Left lung (tissue), 14 donors: ENCODE measurements at places on chromosomes 5 and 9.

DNA sequence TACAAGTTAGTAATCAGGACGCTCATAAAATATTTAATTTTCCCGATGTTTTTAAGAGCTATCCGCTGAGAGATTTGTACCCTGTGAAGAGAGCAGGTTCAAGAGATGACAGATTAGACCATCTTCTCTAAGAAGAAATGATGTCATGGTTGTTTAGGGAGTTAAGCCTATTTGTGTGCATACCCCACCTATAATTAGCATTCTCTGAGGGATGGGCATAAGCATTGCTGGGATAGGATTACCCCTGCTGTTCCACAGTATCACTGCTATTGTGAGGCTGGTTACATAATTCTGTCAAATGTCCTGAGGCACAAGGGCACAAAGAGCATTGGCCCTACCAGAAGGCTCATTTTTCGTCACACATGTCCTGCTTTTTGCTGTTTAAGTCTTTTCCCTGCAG, 687.0 kb downstream of the CETN3 start:
- DNase-seq: no peak

DNA sequence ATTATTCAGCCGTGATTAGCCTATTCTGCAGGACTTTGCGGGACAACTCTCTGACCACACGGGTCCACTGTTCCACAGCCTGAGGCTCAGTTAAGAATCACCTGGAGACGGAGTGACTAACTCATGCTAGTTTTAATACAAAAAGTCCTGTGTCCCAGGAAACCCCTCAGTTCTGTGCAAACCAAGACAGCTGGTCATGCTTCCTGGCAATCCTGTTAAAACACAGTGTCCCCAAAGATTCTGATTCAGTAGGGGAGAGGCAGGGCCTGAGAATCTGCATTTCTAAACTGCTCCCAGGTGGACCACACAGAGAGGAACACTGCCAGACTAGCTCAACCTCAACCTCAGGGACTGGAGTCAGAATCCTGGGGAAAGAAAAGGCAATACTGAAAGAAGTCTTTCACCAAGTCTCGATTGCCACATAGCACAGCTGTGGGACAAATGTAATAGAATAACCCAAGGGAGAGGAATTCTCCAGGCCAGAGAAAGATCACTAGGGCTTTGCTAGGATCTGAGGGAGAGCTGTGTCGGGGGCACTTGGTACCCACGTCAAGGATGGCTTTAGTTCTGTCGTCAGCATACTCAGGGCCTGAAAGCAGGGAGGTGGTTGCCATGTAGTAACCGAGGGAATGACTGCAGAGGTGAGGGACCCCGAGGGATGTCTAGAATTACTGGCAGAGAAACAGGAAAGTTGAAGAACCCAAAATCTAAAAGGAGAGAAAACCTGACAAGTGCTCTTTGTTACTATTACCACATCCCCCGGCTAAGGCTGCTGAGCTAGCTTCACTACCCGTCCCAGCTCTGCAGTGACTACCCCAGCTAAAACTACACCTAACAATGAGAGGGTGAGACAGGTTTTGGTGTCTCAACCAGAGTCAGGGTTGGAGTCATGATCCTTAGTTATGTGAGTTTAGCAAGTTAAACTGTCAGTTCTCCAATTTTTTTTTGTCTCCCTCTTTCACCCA, 8.6 kb downstream of the SUSD1 start:
- DNase-seq: no peak

GRCh38 chr9:28136113-28136512, 562.8 kb upstream of the C9orf72 start:
- no peak for DNase-seq

DNA sequence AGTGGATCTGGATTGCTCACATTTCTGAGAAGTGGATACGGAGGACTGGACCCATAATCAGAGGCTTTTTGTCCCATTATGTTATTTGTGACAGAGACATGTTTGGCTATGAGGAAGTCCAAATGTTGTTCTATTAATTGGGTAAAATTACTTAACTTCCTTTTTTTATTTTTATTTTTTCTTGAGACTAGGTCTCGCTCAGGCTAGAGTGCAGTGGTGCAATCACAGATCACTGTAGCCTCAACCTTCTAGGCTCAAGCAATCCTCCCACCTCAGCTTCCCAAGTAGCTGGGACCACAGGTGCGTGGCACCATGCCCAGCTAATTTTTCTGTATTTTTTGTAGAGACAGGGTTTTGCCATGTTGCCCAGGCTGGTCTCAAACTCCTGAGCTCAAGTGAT, 11.9 kb upstream of the PGGT1B start:
- DNase-seq: no peak

GRCh38 chr9:118088090-118088489, 383.9 kb downstream of the TLR4 start:
- no peak for DNase-seq

- DNase-seq: no peak
Measured at GRCh38 chr5:95080441-95080840, 204.5 kb downstream of the MCTP1 start.

DNA sequence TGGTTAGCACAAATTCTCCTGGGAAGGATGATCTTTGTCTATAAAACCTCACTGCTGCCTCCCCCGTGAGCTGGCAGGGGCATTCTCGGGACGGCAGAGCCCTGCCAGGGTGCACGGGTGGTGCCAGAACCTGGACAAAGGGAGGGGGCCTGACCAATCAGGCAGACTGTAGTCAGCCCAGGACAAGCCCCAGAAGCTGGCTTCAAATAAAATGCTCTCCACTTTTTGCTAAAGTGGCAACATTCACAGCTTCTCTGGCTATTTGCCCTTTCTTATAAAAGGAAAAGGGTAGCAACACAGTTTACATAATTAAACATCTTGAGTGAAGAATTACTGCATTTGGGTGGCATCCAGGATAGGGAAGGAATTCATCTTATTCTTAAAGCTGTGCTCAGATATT, 14.4 kb downstream of the IL9 start:
- DNase-seq: no peak

DNA sequence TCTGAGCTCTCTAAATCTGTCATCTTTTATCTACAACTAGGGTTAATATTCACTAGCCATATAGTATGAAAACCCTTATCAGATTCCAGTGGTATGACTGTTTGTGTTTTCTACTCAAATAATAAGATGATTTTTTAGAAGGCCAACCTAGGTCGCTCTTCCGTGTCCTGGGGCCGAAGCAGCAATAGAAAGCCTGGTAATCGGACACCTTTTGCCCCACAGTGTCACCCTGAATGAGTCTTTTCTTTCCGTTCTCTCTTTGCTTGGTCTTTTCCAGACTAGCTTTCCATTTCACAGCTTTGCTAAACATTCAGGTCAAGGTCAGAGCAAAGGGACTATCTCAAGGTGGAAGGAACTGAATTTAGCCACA, 243.3 kb upstream of the ANKRD55 start:
- no peak for DNase-seq

- no peak for DNase-seq
Measured at GRCh38 chr5:80915716-80916115, 44.4 kb upstream of the RASGRF2 start.

DNA sequence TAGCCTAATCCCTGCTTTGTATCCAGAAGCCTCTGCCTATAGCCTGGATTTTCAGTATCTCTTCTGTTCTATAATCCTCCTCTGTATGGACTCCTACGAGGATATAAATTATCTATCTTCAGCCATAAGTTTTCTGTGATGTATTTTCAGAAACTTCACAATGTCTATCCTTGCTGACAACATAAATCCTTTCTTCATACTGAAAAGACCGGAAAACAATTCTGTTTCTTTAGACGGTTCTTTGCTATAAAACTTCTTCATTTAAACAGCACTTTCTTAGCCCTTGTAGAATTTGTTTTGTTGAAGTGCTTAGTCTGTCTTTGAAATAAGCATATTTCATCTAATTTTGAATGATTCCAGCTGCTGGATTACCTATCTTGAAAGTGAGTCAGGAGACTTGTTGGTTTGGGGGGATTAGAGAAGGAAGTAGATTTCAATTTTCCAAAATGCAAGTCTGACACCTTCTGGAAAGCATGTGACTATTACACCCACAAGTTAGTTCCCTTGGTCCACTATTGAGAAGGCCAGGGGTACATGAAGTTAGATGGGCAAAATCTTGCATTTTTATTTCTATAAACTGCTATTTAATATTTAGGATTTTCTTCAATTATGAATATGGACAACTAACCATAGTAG, 96.3 kb upstream of the RANBP3L start:
- DNase-seq: no peak

DNA sequence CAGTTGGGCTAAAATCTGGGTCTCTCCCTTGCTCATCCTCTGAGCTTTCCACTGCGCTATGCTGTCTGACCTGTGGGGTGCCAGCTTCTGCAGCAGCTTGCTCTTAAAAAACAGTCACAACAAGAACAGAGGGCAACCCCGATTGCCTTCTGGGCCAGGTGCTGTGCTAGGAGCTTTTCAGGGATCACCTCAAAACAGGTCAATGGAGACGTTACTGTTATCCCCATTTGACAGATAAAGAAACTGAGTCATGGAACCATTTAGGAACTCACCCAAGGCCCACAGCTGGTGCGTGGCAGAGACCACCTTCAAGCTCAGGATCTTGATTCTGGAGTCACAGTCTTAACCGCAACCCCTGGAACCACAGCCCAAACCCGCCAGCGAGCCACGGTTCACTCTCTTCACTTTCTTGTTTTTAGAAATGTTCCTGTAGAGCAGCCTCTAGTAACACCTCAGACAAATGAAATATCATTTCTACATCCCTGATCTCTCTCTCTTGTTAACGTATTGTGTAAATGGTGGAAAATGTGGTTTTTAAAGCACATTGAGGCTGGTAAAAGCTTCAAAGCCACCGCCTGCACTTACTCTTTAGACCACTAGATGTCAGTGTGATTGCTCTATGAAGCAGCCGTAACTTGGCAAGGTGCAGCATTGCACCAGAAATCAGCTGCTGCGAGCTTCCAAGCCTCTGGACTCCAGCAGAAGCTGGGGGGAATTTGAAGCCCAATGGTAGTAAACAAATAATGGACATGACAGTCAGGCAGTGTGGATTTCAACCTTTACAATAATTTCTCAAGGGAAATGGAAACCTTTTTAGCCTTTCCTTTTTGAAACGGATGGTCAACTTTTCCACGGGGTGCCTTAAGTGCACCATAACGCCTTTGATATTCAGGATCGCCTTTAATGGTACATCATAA, 1.7 kb downstream of the FYB1 start:
- peak; percentile 84 for DNase-seq

DNA sequence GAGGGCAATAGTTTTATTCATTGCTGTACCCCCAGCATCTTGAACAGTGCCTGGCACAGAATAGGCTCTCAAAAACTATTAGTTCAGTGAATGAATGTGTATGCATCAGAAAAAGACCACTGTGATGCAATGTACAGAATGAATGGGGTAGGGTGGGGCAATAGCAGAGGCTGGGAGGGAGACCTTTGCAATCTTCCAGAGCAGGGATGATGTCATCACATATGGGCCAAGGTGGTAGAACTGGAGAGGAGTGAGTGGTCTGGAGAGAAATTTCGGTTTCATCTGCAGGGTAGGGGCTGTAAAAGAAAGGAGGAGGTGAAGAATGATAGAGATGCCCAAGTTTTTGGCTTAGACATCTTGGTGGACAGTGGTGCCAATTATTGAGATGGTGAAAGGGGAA, 23.4 kb upstream of the ARAP3 start:
- DNase-seq: no peak

- no peak for DNase-seq
Measured at GRCh38 chr5:63959177-63959982, 2.9 kb downstream of the HTR1A start.

- no peak for DNase-seq
Measured at GRCh38 chr9:137798901-137799629, 78.5 kb upstream of the CACNA1B start.

GRCh38 chr9:16341177-16341576, 529.3 kb downstream of the BNC2 start:
- no peak for DNase-seq

- DNase-seq: no peak
Measured at GRCh38 chr5:37792975-37793631, 46.7 kb downstream of the GDNF start.

- no peak for DNase-seq
Measured at GRCh38 chr5:75844301-75844700, 127.1 kb upstream of the POC5 start.

DNA sequence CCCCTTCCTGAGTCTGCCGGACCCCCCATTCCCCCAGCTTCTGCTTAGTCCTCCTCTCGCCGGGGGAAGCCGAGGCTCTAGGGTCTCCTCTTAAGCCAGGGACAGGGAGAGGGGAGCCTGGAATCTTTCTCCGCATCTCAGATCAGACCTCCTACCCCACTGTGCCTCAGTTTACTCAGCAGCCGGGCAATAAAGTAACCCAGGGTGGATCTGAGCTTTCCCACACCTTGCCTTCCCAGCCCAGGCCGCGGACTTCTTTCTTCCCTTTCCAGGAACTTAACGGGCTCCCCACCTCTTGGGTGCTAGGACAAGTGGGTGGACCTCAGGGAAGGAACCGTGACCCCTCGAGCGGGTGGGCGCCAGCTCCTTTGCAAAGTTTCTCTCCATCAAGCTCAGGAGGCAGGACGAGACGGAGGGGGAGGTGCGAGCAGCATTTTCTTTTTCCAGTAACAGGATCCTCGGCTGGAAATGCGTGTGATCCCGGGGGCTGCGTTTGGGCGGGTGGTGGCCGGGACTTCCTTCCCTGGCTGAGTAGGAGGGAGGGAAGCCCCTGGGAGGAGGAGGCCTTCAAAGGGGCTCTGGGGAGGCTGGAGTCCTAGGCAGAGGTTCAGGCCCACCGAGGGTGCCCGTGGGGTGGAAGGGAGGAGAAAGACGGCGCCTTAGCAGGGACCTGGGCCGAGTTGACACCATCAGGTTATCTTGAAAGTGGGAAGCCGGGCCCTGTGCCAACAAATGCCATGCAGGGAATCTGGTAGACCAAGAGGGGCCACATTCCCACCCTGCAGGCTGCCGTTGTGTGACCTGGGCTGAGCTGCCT, 795 bp downstream of the DAB2IP start:
- DNase-seq: peak; percentile 62

DNA sequence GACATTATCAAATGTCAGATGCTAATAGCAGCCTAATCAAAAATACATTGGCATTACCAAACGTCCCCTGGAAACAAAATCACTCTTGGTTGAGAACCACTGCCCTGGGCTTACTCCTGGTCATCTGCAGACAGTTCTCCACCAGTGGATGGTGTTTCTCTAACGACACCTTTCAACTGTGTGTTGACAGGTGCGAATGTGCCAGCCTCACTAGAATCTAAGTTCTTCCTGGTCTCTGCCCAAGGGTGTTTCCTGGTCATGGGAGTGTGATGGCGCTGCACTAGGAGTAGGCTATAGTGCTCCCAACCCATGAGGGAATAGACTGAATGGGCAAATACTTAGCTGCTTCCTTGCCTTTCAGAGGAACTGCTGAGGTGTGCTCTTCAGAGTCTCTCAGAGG, 105.9 kb downstream of the MRPS27 start:
- no peak for DNase-seq

DNA sequence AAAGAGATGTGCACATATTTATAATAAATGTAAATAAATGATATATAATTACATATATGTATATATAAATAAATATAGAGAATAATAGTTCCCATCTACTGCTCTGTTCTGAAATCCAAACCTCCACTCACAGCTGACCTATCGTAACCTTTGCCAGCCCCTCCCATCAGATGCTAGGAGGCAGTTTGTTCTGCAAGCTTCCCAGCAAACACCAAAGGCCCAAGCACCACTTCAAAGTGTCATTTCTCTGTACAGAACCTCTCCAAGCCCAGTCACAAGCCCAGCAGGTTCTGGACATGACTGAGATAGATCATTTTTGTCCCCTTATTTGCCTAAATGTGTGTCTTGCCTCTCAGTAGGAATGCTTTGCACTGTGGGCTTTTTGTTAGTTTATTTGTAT, 62.4 kb downstream of the MFAP3 start:
- DNase-seq: no peak
